ENCODE measurements at places on chromosomes 16 and 17.

DNA sequence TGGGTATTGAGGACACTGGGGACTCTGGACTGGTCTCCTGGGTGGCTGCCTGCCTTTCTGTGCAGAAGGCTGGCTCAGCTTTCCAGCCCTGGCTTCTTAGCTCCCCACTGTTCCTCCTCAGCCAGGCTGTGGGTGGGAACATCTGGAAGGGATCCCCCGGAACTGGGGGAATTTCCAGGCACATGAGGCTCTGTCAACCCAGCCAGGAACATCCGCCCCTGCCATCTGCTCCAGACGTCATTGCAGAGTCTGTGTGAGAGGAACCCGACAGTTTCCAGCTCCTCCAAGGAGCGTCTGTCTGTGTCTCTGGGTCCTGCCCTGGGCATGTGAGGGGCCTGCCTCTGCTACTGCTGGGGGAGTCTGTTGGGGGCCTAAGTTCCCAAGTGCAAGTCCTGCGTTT, 36.2 kb upstream of the CRHR1 start:
- no peak for DNase-seq

DNA sequence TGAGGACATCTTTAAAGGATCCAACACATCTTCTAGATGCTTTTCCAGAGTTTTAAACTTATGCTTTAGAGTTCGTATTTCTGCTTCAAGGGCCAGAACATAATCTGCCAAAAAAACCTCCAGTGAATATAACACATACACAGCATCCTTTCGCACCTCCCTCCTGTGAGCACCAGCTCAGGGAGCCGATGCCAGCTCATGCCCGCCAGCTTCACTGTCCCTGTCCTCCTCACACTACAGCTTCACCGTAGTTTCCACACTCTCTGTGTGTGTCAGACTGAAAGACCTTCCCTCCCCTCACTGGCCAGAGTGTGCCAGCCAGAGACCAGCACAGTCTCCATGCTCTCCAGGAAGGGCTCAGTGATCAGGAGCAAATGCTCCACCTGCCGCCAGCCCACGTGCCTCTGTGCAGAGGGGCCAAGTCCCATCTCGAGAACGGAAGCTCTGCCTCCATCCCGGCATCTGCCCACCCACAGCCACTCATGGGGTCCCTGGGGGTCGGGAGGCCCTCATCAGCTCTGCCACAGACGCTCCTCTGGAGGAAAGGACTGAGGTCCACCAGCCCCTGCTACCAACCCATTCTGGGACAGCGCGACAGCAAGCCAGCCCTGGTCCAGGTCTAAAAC, 40.8 kb downstream of the CCDC57 start:
- no peak for DNase-seq

DNA sequence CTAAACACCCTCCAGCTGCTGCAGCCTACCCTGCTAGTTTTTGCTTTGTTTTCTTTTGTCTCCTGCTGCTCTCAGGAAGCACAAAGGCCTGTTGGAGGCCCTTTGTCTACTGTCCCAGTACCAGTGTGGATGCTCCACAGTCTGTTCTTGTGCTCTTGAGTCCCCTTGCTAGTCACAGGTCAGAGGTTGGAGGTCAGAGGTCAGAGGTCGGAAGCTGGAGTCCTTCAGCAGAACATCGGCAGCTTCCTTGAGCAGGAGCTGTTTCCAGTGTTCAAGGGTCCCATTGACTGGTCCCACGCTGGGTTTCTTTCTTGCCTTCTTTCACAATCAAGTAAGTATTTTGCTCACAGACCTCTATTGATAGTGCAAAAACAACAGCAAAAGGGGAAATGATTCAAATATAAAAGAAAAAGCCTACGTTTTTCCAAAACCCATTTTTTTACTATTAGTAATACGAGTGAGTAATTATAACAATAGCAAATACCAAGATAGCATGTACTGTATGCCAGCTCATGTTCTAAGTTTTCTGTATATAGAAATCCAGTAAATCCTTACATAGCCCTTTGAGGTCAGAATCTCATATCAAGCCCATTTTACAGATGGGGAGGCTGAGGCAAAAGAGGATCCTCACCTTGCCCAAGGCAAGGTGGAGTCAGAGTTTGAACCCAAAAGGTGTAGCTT, 10.9 kb upstream of the IL34 start:
- no peak for DNase-seq

DNA sequence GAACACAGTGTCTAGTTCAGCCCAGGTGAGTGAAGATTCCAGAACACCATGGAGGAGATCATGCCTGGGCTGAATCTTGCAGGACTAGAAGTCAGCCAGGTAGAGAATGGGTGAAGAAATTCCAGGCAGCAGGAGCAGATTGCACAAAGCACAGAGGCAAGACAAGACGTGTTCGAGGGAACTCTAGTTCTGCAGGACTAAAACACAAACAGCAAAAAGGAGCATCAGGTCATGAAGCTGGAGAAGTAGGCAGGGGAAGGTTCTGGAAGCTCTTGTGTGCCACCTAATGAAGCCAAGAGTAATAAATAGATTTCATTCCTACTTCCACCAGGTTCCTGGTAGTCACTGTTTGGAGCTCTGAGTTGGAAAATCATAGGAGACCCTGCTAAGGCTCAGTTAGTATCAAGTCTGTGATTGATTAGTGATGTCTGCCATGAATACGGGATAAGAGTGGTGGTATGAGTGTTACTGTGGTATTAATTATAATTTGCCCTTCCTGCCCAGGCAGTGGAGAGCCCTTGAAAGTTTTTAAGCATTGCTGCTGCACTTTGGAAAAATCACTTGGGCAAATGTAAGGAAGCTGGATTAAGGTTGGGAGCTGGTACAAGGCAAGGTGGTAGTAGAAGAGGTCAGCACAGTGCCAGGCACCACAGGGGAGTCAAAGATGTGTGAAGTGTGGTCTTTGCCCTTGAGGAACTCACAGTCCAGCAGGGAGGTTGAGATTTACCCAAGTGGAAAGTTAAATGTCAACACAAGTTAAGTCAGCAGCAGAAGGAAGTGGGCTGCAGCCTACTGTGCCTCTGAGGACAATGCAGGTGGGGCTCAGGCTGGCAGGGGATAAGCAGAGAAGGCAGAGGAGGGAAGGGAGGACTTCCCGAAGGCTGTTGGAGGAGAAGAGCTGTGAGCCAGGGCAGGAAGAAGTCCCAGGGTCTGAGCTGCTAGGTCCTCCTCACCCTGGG, 13.5 kb upstream of the FOXN1 start:
- no peak for DNase-seq

- DNase-seq, result no peak
Observed at GRCh38 chr17:21508211-21508610, 132.1 kb downstream of the KCNJ12 start.

DNA sequence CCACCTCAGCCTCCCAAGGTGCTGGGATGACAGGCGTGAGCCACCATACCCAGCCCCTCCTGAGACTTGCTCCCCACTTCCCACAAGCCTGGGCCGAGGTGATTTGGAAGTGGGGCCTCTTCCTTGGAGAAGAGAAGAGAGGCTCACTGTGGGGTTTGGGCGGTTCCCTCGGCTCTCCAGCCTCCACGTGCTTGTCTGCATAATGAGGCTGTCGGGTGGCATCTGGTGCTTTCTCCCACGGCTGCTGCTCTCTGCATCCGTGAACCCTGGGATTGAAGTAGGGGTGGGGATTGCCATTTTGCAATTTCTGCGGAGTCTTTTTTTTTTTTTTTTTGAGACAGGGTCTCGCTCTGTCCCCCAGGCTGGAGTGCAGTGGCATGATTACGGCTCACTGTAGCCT, 101.4 kb downstream of the RAP1GAP2 start:
- no peak for DNase-seq

GRCh38 chr17:42097691-42098631, at the start of gene ZNF385C:
Gene ZNF385C (minus strand): TSS chr17:42098473. CDS start chr17:42063056, 35,417 bp downstream.
- DNase-seq, result no peak

DNA sequence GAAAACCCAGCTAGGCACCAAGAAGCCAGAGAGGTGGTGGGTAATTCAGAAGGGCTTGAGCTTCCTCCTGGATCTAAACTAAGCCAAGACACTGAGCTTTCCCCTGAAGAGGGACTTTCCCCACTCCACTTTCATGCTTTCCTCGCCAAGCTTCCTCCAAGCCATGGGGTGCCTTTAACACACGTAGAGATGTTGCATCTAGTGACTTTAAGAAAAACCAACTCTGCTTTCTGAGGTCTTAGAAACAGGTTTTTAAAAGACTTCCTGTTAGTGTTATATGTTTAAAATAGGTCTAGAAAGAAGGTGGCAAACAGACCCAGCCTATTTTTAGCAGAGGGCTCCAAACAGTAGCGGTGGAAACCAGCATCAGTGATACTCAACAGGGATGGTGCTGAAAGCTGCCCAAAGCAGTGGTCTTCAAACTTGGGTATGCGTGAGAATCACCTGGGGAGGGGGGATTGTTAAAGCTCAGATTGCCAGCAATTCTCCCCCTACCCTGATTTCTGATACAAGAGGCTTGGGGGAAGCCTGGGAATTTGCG, 585.6 kb downstream of the CDH13 start:
- DNase-seq, result no peak

GRCh38 chr17:38460082-38460715, 31.9 kb downstream of the ARHGAP23 start:
- no peak for DNase-seq

GRCh38 chr17:65228734-65229620, 91.8 kb downstream of the RGS9 start:
- peak; percentile 25 for DNase-seq

DNA sequence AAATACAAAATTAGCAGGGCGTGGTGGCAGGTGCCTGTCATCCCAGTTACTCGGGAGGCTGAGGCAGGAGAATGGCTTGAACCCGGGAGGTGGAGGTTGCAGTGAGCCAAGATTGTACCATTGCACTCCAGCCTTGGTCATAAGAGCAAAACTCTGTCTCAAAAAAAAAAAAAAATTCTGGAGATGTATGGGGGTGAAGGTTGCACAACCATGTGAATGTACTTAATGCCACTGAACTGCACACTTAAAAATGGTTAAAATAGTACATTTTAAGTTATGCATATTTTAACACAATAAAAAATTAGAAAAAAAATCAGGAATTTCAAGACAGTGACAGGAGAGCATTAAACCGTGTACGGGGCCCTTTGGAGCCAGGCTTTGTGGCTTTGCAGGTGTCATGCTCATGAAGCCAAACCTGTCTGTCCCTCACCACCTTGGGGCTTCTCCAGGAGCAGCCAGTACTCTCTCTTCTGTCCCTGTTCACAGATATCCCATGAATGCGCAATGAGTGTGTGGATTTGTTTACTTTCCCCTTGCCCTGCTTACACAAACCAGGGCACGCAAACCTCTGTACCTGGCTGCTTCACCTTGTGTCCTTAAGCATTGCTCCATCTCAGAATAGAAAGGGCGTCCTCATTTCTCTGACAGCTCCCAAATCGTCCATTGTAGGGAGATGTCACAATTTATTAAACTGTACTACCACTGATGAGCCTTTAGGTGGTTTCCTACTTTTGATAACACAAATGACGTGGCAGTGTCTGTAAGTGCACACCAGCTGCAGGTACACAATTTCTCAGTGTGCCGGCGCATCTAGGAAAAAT, 58.2 kb upstream of the CBX4 start:
- DNase-seq, result no peak

DNA sequence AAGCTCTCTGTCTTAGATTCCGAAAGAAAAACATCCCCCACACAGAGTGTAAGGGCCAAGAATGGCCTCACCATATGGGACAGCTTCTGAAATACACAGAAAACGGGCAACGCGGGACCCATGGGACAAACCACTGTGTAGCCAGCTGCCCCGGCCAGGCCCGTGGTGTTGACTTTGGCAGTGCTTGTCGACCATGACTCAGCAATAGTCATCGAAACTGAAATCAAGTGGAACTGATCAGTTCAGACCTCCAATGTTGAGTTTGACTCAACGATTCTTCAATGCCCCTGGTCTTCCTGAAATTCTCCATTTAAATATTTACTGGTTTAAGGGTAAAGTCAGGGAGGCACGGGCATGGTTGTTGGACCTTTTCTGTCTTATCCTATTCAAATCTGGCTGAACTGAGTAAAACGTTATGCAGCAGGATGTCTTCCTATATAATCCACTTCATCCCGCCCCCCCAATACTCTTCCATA, 27.5 kb downstream of the ZFHX3 start:
- DNase-seq, result no peak

GRCh38 chr16:78195797-78196196, 96.3 kb downstream of the WWOX start:
- DNase-seq, result no peak

DNA sequence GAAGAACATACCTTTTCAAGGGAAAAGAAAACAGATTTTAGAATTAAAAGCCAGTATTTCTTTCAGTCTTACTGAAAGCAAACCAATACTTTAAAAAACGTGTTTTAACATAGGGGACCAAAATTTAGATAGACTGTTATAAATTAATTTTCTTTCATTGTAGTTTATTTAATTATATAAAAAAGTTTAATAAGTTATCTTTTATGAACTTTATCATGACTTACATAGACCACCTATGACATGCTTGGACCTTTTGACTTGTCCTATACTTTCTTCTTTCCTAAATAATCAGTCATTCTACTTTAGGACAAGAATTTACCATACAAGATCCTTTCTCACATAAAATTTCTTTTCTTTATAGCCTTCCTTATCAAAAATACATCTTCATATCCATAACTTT, 102.0 kb upstream of the HAS3 start:
- no peak for DNase-seq

DNA sequence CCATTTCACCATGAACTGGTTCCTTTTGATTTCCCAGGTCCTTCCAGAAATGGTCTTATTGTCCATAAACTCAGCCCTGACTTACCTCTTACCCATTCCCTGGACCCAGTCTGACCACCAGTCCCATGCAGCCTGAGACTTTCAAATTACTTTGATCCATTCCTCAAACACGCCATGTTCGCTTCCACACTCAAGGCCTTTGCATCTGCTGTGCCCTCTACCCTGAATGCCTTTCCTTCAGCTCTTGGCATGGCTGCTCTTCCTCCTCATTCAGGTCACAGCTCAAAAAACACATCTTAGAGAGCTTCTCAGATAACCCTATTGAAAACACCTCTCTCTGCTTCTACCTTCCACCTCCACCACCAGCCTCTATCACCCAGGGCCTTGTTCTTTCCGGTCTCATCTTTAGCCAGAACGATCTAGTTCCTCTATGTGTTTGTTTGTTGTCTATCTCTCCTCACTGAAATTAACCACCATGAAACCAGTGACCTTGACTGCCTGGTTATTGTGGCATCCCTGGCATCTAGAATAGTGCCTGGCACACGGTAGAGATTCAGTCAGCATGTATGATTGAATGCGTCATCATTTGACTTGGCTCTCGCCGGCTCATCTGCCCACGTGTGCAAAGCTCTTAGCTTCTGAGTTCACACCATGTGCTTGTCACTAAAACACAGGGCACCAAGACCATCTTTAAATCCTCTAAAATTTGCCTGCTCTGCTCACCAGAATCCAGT, 12.8 kb downstream of the CRYM start:
- DNase-seq, result no peak

- no peak for DNase-seq
Observed at GRCh38 chr16:87297918-87298631, 19.1 kb downstream of the C16orf95 start.

GRCh38 chr17:6567528-6568183, 11.3 kb upstream of the PITPNM3 start:
- DNase-seq, result no peak

- DNase-seq, result no peak
Observed at GRCh38 chr16:17412791-17413190, 58.0 kb downstream of the XYLT1 start.

All from activated T-helper 1 cell treated with anti-CD3 and anti-CD28 coated beads, Interleukin-12 subunit alpha, Interleukin-12 subunit beta, Interleukin-2, Interleukin-4 antibody, amounts not matched to agents 30 ng/mL and 10 ng/mL and 1 ng/mL, durations not matched to agents 14 hours and 24 hours and 36 hours (primary cell).